Glutamatergic neuron (in vitro differentiated cells): ENCODE measurements at places on chromosomes 1 and 21. TPM values are rescaled to one million over a fixed set of nuclear protein-coding genes. Genes with fewer than 3 reads are reported as not detected.

FCN3 gene
- not detected for total RNA-seq

TSPEAR gene
- total RNA-seq: not detected

ZNF683 gene
- not detected for total RNA-seq

DCST1 gene
- not detected for total RNA-seq

KIF2C gene
- 8.6 TPM for total RNA-seq

AMPD1 gene
- not detected for total RNA-seq

RHEX gene
- total RNA-seq: not detected

ARID1A gene
- total RNA-seq: 187 TPM

LHX8 gene
- not detected for total RNA-seq

RXFP4 gene
- not detected for total RNA-seq

SH2D5 gene
- total RNA-seq: 1.2 TPM

ERG gene
- not detected for total RNA-seq

FALEC gene
- not detected for total RNA-seq

CLEC20A gene
- total RNA-seq: not detected

PROK1 gene
- total RNA-seq: not detected

ADAM30 gene
- not detected for total RNA-seq

SELP gene
- not detected for total RNA-seq

NMNAT2 gene
- total RNA-seq: 76.4 TPM

OR2T29 gene
- not detected for total RNA-seq

TRIM17 gene
- not detected for total RNA-seq

TMEM54 gene
- 9.9 TPM for total RNA-seq

ZMYND12 gene
- total RNA-seq: 0.49 TPM

SERTAD4 gene
- 1.5 TPM for total RNA-seq

SLC1A7 gene
- total RNA-seq: not detected

NKAIN1 gene
- 263 TPM for total RNA-seq

TTLL10 gene
- total RNA-seq: not detected

P3H1 gene
- total RNA-seq: 86.0 TPM
